A549 (cell line): ENCODE measurements at places on chromosomes 6 and 20.

DNA sequence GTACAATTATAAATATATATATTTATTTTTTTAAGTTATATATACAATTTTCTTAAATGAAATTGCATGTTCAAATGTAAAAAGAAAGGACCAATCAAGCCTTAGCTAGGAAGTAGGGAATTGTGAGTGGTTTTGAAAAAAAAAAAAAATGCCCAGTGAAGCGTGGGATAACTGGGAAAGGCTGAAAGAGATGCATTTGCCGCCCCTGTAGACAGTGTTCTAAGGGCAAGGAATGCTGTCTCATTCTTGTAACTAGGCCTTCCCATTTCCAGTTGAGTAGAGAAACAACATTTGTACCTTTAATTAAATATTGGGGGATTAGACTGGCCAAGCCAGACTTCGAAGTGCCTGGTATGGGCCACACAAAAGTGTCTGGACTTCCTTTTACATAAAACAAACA is 430.1 kb upstream of the SLC35B3 start:
- no peak for DNase-seq

GRCh38 chr6:3928111-3928510 is 78.9 kb downstream of the FAM50B start:
- DNase-seq: no peak

DNA sequence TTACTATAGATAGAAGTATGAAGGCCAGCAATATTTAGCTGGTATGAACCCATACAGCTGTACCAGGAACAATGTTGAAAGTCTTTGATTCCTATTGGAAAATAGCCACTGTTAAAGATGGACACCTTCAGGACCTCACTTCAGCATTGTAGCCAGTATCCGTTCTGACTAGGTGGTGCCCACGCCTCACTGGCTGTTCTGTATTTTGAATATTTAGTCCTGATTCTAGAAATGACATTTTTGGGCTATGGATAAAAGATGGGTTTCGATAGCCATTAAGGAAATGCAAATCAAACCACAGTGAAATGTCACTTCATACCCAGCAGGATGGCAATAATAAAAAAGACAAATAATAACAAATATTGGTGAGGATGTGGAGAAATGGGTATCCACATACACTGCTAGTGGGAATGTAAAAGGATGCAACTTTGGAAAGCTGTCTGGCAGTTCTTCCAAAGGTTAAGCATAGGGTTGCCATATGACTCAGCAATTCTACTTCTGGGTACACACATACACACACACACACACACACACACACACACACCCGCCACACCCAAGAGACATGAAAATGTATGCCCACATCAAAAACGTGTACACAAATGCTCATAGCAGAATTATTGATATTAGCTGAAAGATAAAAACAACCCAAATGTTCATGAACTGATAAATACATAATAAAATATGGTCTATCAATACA is 56.8 kb downstream of the UTRN start:
- DNase-seq: peak; percentile 68

DNA sequence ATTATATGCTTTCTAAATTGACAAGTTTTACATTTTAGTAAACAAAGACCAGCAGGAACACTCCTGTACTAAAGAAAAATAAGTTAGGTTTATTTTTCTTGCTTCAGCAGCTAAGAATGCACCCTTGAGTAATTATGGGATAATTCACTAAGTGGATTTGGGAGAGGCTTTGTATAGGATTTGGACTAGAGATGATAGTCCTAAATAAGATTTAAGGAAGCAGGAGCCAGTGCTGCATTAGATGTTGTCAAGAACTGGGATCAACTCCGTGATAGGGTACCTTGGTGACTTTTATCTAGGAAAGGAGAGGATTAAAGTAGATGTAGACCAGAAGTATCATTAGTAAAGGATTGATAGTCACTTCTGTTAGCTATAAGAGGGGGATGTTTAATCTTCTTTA is 4.1 kb upstream of the C6orf141 start:
- no peak for DNase-seq

DNA sequence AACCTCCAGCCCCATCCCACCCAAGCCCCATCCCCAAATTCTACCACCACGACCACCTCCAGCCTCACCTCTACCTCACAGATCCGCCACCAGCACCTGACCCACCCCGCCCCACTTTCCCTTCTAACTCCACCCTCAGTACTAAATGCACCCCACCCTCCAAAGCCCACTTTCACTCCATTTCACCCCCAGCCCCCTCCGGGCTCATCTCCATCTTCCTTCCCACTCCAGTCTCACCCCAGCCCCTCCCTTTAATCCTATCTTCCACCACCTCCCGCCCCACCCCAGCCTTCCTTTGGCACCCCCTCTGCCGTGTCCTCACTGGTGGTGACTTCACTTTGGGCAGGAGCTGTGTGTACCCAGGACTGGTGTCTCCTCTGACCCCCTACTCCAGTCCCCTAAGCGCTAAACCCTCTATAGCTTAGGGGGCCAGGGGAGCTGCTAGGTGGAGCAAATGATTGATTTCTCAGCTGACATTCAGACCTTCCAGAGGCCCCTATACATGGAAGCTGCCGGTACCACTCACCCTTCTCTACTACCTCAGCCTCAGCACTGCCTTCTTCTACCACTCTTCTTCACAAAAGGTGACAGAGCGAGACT is 2.8 kb upstream of the NSFL1C start:
- no peak for DNase-seq

DNA sequence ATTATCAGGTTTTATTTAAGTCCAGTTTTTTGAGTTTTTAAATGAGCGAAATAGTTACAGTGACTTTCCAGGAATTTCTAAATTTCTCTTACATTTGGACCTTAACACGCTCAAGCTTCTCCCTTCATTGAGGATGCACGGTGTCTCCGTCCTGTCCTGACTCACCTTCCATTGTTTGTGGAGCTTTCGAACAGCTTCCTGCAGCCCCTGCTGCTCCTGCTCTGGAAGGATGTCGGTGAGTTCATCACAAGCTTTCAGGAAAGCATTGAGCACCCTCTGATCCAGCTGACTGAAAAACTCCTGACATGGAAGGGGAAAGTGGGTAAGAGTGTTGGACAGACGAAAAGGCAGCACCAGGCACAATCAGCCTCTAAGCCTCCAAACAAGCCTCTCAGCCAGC is 183.7 kb downstream of the SYNE1 start:
- DNase-seq: no peak

- no peak for DNase-seq
Observed at GRCh38 chr6:29747688-29748250, 24.5 kb downstream of the HLA-F start.

GRCh38 chr6:96626759-96627364 is 63.9 kb downstream of the FHL5 start:
- DNase-seq: peak; percentile 10

- DNase-seq: no peak
Observed at GRCh38 chr6:156260815-156261214, 516.4 kb upstream of the ARID1B start.

DNA sequence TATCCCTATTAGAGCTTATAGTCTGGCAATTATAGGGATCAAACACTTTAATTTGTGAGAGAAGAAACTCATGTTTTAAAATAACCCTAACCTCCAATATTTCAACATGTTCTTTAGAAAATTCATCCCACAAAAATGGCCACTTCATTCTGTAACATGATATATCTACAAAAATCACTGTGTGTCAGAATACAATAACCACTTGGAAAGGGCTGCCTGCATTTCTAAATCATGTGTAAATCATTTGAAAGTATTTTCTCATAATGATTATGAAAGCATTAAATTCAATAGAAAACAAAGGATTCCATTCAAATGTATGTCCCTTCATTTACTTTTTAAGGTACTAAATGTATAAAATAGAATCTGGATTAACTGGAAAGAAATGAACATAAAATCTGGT is 101.4 kb upstream of the NHSL1 start:
- DNase-seq: no peak

DNA sequence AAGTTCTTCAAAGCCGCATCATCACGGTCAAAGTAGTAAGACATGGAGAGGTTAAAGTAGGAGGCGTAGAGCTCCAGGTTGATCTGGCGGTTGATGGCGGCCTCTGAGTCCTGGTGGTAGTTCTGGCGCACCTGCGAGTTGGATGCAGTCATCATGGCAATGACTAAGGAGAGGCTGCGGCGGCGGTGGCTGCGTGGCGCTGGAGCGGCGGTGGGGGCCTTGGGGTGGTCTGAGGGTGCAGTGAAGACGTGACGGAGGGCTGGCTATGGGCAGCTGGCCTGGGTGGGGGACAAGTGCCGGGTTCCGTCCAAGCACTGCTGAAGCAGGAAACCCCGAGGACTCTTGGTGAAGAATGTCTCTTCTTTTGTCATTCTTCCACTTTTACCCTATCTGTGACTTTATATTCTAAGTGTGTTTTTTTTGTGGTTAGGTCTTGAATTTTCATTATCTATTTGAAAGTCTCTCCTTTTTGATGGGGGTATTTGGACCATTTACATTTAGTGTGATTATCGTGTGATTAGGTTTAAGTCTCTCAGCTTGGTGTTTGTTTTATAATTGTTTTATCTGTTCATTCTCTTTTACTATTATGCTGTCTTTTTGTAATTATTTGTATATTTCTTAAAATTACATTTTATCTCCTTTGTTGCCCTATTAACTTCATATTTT is 94.6 kb downstream of the TFAP2B start:
- no peak for DNase-seq

DNA sequence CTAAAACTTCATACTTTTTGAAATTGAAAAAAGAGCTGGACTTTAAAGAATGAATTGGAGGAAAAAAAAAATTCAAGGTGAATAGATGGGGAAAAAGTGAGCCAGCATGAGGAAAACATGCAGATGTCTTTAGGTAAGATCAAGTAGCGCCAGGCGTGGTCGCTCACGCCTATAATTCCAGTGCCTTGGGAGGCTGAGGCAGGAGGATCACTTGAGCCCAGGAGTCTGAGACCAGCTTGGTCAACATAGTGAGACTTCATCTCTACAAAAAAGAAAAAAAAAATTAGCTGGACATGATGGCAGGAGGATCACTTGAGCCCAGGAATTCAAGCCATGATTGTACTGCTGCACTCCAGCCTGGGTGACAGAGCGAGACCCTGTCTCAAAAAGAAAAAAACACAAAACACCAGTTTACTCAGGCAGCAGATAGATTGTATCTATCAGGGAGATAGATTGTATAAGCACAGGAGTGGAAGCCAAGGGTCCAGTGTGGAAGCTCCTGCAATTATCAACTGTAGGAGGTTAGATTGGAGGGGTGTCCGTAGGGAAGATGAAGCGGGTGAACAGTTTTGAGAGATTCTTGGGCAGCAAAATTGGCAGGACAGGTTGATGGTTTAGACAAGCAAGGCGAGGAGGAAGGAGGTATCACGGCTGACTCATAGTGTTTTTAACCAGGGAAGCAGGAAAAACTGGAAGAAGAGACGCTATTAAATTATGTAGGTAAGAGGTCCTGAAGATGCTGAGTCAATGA is 97.6 kb upstream of the ZNF217 start:
- DNase-seq: no peak

GRCh38 chr20:18904624-18905023 is 91.0 kb downstream of the SCP2D1 start:
- DNase-seq: peak; percentile 32

GRCh38 chr6:53692172-53692571 is 26.6 kb upstream of the KLHL31 start:
- DNase-seq: no peak

DNA sequence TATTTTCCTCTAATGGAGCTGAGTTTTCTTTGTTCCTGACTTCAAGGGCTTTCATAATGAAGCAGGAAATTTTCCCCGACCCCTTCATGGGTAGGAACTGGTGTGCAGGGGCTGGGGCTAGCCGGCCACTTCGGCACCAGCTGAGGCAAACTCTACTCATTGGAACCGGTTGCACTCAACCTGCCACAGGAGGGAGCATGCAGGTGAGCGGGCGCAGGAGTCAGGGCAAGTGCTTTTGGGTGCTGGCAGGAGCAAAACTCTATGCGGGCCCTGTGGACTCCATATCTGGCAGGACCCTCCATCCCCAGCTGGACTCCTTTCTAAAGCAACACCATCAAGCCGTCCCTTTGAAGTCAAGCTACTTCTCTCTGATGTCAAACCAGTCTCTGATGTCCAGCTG is 244.2 kb downstream of the EPM2A start:
- DNase-seq: no peak

DNA sequence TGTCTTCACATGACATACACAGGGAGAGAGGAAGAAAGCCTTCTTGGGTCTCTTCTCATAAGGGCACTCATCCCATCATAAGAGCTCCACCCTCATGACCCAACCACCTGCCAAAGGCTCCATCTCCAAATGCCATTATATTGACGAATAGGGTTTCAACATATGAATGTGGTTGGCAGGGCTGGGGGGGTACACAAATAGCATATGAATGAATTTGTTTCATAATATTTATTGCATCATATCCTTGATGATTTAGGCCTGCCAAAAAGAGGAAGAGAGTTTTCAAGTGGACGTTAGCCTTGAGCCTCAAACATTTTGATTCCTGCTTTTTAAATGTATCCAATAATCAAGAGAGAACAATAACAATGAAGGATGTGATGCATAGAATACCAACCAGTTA is 26.2 kb upstream of the OPRM1 start:
- DNase-seq: no peak

GRCh38 chr6:154974485-154975149 is 20.5 kb upstream of the TIAM2 start:
- DNase-seq: no peak

GRCh38 chr6:140441256-140441655 is 1066.8 kb upstream of the CITED2 start:
- peak; percentile 23 for DNase-seq

- DNase-seq: no peak
Observed at GRCh38 chr6:35168461-35168861, 27.3 kb upstream of the TCP11 start.

- DNase-seq: no peak
Observed at GRCh38 chr6:15990179-15990578, 138.7 kb upstream of the MYLIP start.

DNA sequence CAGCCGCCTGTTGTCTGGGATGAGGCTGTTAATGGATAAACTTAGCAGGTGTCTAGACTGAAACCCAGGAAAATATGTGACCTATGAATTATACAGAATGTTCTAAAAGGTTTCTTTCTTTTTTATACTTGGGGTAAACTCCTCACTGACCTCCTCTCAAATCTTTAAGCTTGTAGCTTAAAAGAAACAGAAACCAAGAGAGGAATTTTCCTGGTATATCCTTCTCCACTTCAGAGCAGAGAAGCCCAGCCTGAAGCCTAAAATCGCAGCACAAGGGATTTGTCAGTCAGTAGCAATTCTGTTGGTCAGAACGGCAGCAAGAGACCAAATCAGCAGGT is 99.4 kb upstream of the RIPOR2 start:
- no peak for DNase-seq

DNA sequence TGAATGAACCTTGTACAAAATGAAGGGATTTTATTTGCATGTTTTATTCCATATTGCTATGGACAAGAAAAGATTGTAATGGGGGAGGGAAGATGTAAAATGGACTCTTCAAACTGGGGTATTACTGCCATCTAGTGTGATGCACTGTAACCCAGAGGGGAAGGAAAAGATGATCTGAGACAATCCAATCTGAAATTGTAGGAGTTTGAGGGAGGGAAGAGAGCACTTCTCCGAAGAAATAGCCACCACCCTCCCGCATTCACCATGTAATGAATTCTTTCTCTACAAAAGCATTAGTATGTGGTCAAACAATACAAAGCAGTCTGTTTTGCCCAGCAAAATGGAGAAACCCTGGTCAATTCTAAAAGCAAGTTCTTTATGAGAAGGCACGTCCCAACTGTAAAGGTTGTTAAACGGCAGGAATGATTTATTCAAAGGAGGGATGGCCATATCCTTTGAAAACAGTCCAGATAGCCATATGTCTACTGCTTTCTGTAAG is 679.5 kb upstream of the NRSN1 start:
- peak; percentile 2 for DNase-seq

- peak; percentile 3 for DNase-seq
Observed at GRCh38 chr6:29426654-29427053, 11.9 kb downstream of the OR12D1 start.

- no peak for DNase-seq
Observed at GRCh38 chr20:13947719-13948118, 42.7 kb downstream of the SEL1L2 start.
